Testis (tissue), 5 donors: ENCODE measurements at places on chromosomes 13 and 19. TPM values are rescaled to one million over a fixed set of nuclear protein-coding genes. Genes with fewer than 3 reads are reported as not detected.

Gene SOX1
- total RNA-seq: 4.6 TPM

Gene C1QTNF9
- total RNA-seq: 2.4 TPM

Gene CCNE1
- total RNA-seq: 16.3 TPM

Gene LMTK3
- 0.62 TPM for total RNA-seq

Gene NOTCH3
- 16.8 TPM for total RNA-seq

Gene TMEM38A
- total RNA-seq: 17.7 TPM

Gene NKG7
- not detected for total RNA-seq

- no peak for DNase-seq
- H3K36me3 ChIP-seq: no peaks in the 10 kb centered on the region
- H3K27me3 ChIP-seq: no peaks in the 10 kb centered on the region
These were observed 22.3 kb upstream of the CLDN10 start for GRCh38 chr13:95530178-95530577.

- no peak overlapping the region for H3K27ac ChIP-seq
- DNase-seq: no peak
- no peaks in the 10 kb centered on the region for H3K27me3 ChIP-seq
- no peaks in the 10 kb centered on the region for H3K4me1 ChIP-seq
- no peaks in the 10 kb centered on the region for H3K36me3 ChIP-seq
These were observed 43.7 kb downstream of the FRY start for GRCh38 chr13:32075170-32075851.

- H3K27me3 ChIP-seq: no peaks in the 10 kb centered on the region
- H3K36me3 ChIP-seq: no peaks in the 10 kb centered on the region
- peaks cover 66% of the 10 kb centered on the region for H3K4me1 ChIP-seq
These were observed 2.8 kb upstream of the GSK3A start for GRCh38 chr19:42245231-42245630.

- no peak overlapping the region for H3K27ac ChIP-seq
- H3K4me3 ChIP-seq: no peak overlapping the region
- no peak for DNase-seq
- no peaks in the 10 kb centered on the region for H3K27me3 ChIP-seq
These were observed 3.7 kb downstream of the SNRPA start for GRCh38 chr19:40754611-40755247.

DNA sequence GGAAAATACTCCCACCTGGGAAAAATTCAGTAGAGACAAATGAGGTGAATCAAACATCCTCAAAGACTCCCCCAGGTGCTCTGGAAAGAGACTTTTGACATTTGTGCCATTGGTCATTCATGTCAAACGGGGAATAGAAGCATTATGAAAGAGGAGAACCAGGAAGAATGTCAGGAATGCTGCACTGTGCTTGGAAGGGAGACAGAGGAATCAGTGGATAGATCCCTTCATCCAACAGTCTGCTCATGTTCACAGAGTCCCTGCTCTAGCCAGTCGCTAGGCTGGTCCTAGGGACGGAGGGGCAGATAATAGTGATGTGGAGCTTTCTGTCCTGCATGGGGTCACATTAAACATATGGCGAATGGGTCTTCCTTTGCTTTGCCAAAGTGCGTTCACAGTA, 384.4 kb downstream of the FGF9 start:
- no peak for DNase-seq
- H3K36me3 ChIP-seq: no peaks in the 10 kb centered on the region
- H3K4me3 ChIP-seq: no peak overlapping the region

GRCh38 chr13:53138376-53139036, 109.9 kb downstream of the OLFM4 start:
- H3K27me3 ChIP-seq: no peaks in the 10 kb centered on the region
- no peaks in the 10 kb centered on the region for H3K36me3 ChIP-seq
- no peak overlapping the region for H3K27ac ChIP-seq
- no peaks in the 10 kb centered on the region for H3K4me1 ChIP-seq
- H3K4me3 ChIP-seq: peak overlapping the region; percentile 34

GRCh38 chr19:14089662-14090508, 666 bp downstream of the SAMD1 start:
- H3K27me3 ChIP-seq: no peaks in the 10 kb centered on the region
- peaks cover 14% of the 10 kb centered on the region for H3K4me1 ChIP-seq
- peak overlapping the region; percentile 71 for H3K4me3 ChIP-seq

DNA sequence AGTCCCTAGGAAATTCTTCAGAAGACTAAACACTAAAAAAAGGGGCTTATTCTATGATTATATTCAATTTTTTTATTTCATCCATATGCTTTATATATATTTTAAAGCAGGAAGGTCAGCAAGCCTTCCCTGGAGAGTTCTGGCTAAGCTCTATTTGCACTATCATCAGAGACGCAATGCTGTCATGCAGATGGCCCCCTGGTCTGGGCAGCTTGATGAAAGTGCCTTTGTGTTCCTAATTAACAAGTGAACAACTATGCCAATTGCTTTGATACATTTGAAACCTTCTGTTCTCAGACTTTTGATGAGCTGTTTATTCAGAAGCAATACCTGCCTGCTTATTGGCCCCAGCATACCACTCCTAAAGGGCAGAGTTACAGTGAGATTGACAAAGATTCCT, 1344.6 kb downstream of the OLFM4 start:
- H3K27me3 ChIP-seq: no peaks in the 10 kb centered on the region
- H3K4me3 ChIP-seq: no peak overlapping the region
- H3K36me3 ChIP-seq: no peaks in the 10 kb centered on the region
- H3K27ac ChIP-seq: no peak overlapping the region
- no peaks in the 10 kb centered on the region for H3K4me1 ChIP-seq

- H3K4me1 ChIP-seq: no peaks in the 10 kb centered on the region
- H3K27me3 ChIP-seq: no peaks in the 10 kb centered on the region
- H3K4me3 ChIP-seq: no peak overlapping the region
- no peak overlapping the region for H3K27ac ChIP-seq
- DNase-seq: no peak
- H3K36me3 ChIP-seq: no peaks in the 10 kb centered on the region
These were observed 204.5 kb upstream of the ATXN8OS start for GRCh38 chr13:69903081-69903480.

DNA sequence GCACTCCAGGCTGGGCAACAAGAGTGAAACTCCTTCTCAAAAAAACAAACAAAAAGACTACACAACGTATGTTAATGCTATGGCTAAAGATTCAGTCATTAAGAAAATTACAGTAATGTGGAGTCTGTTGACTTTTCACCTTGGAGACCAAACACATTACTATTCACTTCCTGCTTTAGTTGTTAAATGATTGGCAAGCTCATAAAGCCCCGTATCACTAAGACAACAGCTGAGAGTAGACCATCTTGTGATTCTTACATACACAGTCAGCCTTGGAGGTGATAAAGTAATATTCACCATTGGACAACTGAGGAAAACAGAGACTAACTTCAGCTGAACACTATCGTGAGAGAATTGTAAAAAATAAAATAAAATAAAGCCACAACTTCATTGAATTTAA, 86.5 kb downstream of the KCTD12 start:
- no peaks in the 10 kb centered on the region for H3K36me3 ChIP-seq
- no peaks in the 10 kb centered on the region for H3K27me3 ChIP-seq
- DNase-seq: no peak
- no peak overlapping the region for H3K27ac ChIP-seq
- H3K4me3 ChIP-seq: no peak overlapping the region

DNA sequence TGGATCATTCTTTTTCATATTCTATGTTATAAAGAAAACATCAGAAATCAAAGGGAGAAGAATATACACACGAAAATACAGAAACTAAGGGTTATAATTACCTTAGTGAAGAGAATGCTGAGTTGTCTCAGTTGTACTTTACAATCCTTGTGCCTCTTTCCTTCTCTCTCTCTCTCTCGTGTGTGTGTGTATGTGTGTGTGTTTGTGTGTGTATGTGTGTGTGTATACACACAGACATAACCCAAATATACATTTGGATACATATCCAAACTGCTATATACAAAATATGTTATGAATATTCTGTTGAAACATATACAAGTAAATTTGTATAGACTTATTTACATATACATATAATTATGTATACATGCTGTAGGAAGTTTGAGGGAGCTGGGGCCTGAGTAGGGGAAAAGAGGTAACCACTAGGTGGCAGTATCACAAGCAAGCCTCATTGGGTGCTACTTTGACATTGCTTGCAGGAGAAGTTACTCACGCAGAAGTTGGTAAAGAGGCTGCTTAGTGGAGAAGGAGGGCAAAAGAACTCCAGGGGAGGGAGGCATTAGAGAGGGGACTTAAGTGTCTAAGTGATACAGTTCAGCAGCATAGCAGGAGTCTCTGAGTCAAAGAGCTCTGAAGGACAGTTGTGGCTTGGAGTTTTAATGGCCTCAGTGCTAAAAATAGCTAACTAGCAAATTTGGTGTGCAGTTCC, 465.1 kb upstream of the PCDH20 start:
- no peaks in the 10 kb centered on the region for H3K27me3 ChIP-seq
- H3K4me1 ChIP-seq: no peaks in the 10 kb centered on the region
- DNase-seq: peak; percentile 41

GRCh38 chr19:3194106-3195087, 8.7 kb downstream of the NCLN start:
- no peaks in the 10 kb centered on the region for H3K36me3 ChIP-seq
- H3K4me3 ChIP-seq: no peak overlapping the region
- no peak for DNase-seq
- peaks cover 2% of the 10 kb centered on the region for H3K4me1 ChIP-seq
- H3K27me3 ChIP-seq: no peaks in the 10 kb centered on the region

DNA sequence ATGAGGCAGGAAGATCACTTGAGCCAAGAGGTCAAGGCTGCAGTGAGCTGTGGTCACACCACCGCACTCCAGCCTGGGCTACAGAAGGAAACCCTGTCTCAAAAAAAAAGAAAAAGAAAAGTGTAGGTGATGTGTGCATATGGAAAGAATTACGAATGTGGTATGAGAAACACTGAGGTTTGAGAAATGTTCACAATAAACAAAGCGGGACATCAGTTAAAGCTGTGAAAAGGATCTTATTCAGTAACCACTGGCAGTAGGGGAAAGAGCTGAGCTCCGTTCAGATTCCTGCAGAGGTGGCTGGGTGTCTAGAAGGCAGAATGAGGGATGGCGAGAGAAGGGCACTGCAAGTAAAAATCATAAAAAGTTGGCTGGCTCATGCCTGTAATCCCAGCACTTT, 4.1 kb upstream of the IGSF23 start:
- H3K36me3 ChIP-seq: no peaks in the 10 kb centered on the region
- H3K27me3 ChIP-seq: no peaks in the 10 kb centered on the region
- H3K27ac ChIP-seq: no peak overlapping the region
- no peaks in the 10 kb centered on the region for H3K4me1 ChIP-seq
- DNase-seq: no peak

GRCh38 chr19:52946322-52947310, 16.1 kb downstream of the ZNF816 start:
- no peaks in the 10 kb centered on the region for H3K36me3 ChIP-seq
- H3K4me3 ChIP-seq: no peak overlapping the region
- DNase-seq: peak; percentile 54
- no peaks in the 10 kb centered on the region for H3K4me1 ChIP-seq

DNA sequence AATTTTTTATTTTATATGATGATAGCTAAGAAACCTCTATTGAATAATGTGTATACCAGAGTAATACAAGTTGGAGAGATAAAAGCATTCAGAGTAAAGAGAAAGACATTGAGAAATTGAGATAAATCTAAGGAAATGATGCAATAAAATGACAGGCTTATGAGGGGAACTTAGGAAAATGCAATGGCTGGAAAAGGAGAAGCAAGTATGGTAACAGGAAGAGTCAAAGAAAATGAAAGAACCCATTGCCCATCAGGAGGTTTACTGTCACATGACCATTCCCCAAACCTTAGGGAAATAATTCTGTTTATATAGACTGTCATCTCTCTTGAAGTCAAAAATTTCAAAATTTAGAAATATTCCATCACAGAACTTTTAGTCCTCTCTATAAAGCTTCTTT, 808.0 kb upstream of the PRR20A start:
- H3K4me1 ChIP-seq: no peaks in the 10 kb centered on the region
- no peaks in the 10 kb centered on the region for H3K27me3 ChIP-seq
- DNase-seq: no peak
- H3K36me3 ChIP-seq: no peaks in the 10 kb centered on the region
- H3K4me3 ChIP-seq: no peak overlapping the region

DNA sequence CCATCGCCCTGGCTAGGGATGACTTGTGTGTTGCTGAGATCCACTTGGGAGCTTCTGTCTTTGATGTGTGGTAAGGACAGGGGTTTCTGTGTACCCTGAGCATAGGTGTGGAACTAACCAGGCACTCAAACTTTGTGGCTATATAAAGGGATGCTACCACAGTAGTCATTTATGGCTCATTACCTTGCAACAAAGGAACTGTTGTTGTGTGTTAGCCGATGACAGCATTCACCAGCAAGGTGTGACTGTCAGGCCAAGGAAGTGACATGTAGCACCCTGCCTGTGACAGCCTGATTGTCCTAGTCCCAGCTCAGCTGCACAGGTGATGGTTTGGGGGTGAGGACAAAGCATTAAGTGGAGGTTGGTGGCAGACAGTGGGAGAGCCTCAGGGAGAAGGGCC, 73.6 kb downstream of the COG3 start:
- no peak overlapping the region for H3K27ac ChIP-seq
- no peak overlapping the region for H3K4me3 ChIP-seq
- H3K27me3 ChIP-seq: no peaks in the 10 kb centered on the region
- DNase-seq: no peak
- no peaks in the 10 kb centered on the region for H3K36me3 ChIP-seq
- H3K4me1 ChIP-seq: peaks cover 7% of the 10 kb centered on the region

DNA sequence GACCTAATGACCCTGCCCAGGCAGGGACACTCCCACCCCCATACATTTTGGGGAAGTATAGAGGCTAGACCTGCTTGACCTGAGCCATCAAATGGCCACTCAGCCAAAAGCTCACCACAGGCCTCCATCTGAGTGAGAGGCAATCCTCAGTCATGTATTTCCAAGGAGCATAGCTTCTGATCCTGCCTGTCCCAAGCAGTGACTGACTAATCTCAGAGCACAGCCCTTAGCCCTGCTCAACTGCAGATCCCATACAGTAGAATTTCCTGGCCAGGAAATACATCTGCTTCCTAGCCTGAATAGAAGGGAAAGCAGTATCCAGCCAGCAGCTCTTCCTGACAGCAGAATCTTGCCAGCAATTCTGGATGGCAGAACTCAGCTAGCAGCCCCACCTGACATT, 880.6 kb upstream of the GPC6 start:
- no peak for DNase-seq
- H3K4me3 ChIP-seq: no peak overlapping the region
- no peaks in the 10 kb centered on the region for H3K4me1 ChIP-seq
- H3K27ac ChIP-seq: no peak overlapping the region
- H3K36me3 ChIP-seq: no peaks in the 10 kb centered on the region
